ENCODE measurements at places on chromosomes 3 and 15.
A peak's percentile ranks its signal among the peaks of the same experiment; 100 is the strongest.

- no peak for DNase-seq
Measured at GRCh38 chr3:96831175-96831574, 16.8 kb downstream of the EPHA6 start.

- DNase-seq: peak; percentile 26
Measured at GRCh38 chr3:136658946-136659682, 93.1 kb downstream of the STAG1 start.

- DNase-seq: peak; percentile 2
Measured at GRCh38 chr3:126133606-126134005, 46.8 kb downstream of the ALDH1L1 start.

DNA sequence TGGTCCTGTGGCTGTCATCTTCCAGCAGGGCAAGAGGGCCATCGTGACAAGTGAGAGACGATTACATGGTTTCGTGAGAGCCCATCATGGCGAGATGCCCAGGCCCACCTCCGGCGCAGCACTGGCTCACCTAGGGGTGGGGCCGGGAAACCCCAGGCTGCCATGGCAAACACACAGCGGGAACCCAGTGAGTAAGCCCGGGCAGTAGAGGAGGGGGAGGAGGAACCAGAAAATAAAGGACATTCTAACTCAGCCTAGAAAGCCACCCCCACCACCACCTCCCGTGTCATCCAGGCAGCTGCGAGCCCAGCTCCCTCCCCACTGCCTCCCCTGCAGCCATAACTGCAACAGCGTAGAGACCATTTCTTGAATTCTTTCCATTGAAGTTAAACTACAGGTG, 52.3 kb downstream of the PCSK6 start:
- no peak for DNase-seq

- no peak for DNase-seq
Measured at GRCh38 chr3:134082582-134082981, 52.9 kb upstream of the SLCO2A1 start.

DNA sequence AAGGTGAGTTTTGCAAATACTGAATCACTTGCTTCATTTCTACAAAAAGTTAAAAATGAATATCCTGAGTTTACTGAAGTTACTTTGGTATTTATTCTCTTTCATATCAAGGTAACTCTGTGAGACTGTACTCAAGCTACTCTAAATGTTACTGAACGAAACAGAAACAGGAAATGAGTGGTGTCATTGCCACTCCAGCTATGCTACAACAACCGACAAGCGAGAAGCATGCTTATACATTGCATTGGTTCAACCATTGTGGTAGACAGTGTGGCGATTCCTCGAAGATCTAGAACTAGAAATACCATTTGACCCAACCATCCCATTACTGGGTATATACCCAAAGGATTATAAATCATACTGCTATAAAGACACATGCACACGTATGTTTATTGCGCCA, 313.2 kb upstream of the THBS1 start:
- DNase-seq: no peak

GRCh38 chr15:41933771-41934170, 38.6 kb downstream of the EHD4 start:
- no peak for DNase-seq

DNA sequence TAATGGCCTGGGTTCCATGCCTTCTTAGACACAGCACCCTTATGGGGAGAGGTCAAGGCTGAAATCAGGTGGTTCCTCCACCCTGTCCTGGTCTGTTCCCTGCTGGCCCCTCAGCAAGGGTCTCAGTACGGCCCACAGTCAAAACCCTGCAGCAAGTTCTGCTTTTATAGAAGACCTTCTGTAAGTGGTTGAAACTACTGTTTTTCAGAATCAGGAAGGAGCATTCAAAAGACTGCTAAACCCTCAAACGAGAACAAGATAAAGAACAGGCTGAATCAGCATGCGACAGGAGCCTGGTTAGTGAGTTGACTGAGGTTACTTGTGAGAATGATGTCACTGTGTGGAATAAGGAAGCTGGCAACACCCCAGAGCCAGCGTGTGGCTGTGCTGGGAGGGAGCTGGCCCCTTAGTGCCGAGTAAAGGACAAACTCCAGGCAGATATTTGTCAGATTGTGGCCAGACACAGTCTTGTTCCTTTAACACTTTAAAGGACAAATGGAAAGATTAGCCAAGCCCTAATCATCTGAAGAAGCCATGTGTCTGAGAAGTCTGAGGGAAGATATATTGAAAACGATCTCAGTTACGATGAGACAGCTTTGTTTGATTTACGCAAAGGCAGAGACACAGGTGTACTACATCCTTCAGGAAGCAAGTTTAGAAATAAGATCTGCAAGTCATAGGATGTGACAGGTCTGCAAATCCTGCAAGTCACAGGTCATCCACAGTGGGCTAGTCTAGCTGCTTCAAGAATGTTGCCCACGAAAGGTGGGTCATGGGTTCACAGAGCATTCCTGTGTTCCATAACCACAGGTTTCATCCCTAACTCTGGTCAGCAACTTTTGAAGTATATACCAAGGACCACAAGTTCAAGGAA, 54.0 kb downstream of the B3GNT5 start:
- no peak for DNase-seq

GRCh38 chr15:89150287-89150686, 62.0 kb downstream of the ABHD2 start:
- DNase-seq: no peak

- no peak for DNase-seq
Measured at GRCh38 chr15:90553248-90553745, 23.6 kb downstream of the CRTC3 start.

DNA sequence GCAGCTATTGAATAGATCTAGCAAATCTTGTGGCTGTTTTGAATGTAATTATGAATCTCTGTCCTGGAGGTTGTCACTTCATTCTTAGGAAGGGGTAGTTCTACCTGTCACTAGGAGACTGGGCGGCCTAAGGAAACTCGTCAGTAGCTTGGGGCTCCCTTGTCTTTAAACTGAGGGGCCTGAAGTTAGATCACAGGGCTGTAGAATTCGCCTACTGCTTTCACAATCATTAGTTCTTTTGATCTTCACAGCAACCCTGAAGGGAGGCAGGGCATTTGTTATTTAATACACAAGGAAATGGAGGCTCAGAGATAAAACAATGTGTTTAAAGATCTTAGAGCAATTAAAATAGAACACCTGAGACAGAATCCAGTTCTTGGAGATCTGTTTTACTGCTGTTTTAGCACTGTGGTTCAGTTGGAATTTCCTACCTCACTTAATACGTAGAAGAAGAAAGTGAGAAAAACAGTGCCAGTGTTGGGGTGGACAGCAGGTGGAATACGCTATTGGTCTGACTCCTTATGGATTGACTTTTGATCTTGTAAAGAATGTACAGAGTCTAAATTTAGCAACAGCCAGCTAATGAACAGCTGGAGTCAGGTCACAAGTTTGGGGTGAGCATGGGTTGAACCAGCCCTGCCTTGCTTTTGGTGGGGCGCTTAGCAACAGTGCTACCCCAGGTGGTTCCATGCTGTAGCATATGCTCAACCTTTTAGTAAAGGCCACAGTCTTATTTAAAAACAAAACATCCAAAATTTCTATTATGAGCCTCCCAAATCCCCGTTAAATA, 71.4 kb upstream of the BHLHE40 start:
- DNase-seq: peak; percentile 48

DNA sequence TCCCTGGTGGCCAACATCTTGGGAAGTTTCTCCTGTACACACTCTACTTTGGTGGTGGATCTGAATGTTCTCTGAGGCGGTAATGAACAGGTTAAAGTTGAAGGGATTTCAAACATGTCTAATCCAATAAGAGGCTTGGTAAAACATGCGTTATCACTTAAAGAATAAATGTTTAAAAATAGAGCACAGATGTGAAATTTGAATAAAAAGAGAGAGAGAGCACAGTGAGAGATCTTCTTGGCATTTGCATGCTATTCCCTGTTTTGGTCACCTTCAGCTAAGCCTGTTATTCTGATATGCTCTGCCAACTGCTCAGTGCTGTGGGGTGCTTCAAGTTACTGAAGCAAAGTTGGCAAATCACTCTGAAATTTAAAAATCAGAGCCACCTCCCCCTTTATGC, 237.7 kb upstream of the WNT5A start:
- no peak for DNase-seq

DNA sequence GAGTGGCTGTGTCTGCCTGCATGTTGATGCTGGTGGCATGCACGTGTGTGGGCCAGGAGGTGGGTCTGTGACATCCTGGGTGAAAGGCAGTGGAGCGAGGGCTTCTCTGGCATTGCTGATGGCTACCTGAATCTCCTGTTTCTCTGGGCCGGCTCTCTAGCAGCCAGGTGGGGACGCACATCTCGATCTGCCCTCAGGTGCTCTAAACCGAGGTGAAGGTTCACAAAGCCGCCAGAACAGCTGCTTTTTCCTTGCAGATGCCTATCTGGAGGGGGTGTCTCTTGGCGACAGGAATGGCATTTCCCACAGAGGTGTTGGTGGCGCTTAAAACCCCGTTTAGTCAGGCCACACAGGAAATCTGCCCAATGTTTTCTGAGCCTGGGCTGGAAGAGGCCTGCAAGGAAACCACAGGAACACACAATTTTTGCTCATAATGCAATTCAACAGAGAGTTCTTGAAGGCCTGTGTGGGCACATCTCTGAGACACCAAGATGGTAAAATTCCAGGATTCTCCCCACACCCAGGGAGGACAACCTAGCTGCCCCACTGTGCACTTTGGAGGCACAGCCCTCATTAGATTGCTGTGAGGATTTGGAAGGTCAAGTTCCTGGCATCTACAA, 11.9 kb downstream of the TMEM158 start:
- no peak for DNase-seq

DNA sequence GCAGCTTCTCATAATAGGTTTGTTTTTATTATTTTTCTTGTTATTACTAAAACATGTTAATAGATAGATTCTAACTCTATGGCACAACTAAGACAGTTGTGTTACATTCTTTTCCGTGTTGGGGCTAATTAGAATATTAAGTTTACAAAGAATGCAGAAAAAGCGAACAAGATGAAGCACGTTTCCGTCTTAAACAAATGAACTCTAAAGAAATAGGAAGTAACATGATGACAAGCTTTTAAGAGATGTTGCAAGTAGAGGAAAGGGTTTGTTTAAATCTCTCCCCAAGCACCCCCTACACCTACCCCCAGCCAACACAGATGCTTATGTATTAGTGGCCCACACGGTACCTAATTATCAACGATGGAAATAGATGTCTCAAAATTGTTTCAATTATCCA, 207.1 kb downstream of the TP63 start:
- DNase-seq: no peak

DNA sequence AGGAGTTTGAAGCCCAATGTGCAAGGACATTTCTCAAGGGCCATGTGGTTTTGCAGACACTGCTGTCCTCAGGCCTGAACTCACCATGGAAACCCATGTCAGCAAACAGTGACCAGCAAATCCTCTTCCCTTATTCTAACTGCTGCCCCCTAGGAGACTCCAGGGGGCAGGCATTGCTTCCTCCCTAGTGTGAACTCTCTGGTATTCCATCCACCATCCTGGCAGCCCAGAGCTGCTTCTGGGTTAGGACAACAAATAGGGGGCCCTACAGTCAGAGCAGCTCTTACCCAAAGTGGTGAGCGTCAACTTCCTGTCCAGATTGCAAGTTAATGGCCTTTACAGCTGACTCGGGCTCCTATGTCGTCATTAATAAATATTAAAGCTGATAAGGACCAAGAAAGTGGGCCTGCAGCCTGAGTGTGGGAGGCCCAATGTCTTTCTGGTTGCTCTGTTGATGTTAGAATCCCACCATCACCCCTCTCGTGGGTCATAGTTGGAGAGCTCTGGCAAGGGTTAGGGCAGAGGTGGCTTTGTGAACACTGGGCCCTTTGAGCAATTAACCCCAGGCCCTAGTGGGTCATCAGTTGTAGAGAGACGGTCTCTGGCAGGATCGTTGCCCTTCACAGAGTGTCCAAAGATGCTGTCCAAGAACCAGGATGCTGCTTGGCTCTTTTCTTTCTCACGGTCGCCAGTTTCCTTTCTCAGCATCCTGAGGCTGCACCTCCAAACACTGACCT, 41.5 kb downstream of the TGM4 start:
- DNase-seq: no peak

- no peak for DNase-seq
Measured at GRCh38 chr15:43939070-43939469, 112.3 kb downstream of the WDR76 start.

GRCh38 chr3:159166899-159167586, 365.2 kb downstream of the MFSD1 start:
- DNase-seq: no peak

DNA sequence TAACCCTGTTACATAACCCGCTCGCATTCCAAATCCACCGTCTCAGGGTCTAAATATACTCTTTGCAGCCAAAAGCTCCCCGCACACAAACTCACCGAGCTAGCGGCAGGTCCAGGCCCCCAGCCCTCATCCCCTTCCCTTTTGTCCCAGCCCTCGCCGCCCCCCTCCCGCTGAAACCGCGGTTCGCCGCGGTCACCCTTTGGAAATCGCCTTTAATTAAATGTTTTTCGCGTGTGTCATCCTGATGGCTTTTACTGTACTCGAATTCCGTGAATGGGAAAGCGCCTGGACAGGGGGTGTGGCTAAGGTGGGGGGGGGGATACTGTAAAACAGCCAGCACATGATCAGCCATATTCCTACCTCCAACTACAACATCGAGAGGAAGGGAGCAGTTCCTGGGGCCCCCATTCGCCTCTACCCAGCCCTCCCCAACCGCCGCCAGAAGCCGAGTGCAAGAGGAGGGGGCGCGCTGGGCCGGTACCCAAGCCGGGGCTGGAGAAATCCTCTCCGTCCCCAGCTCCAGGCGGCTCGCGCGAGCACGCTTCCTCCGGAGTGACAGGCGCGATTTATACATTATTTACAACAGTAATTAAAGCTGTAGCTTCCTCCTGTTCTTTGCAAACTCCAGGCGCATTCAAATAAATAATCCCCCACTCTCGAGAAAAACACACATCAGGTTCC, 1.7 kb downstream of the RORA start:
- no peak for DNase-seq

DNA sequence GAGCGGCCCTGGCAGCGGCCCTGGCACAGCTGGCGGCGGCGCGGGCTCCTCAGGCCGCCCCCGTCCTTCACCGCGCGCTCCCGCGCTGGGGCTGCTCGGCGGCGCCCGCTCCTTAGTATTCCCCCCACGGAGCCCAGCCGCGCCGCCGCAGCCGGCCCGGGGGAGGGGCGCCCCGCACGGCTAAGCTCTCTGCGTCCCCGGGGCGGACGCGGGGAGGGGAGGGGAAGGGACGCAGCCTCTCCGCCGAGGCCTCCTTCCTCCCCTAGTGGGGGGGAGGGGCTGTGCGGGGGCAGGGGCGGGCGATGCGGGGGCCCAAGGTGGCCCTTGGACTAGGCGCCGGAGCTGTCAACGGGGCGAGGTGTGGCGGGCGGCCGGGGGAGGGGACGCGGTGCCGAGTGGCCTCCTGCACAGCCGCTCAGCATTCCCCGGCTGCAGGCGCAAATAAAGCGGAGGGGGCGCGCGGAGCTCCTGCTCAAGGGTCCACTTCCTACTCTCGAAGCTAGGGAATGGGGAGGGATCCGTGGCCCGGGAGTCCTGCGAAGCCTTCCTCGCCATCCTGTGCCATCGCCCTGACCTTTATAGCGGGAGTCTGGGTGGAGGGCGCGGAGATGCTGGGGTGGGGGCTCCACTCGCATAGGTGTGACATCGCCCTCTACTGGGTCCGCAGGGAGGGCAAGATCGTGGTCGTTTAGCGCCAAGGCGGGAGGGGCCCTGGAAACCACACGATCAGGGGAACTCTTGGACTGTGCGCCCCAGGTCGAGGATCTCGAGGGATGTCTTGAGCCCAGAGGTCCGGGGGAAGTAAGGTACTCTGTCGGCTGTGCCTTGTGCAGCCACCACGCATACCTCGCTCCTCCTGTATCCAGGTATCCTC, 22.2 kb downstream of the EPHB3 start:
- DNase-seq: no peak

- DNase-seq: no peak
Measured at GRCh38 chr3:184788751-184789150, 23.2 kb upstream of the VPS8 start.

All from CD8-positive, alpha-beta T cell (primary cell).